Neural crest cell (in vitro differentiated cells): ENCODE measurements at places on chromosomes 11 and 22. TPM values are rescaled to one million over a fixed set of nuclear protein-coding genes. Genes with fewer than 3 reads are reported as not detected.

Gene MRPL11
- 91.4 and 92.7 TPM in 2 replicates for total RNA-seq

Gene OR8A1
- total RNA-seq = not detected in 2 replicates

Gene OR52E8
- not detected in 2 replicates for total RNA-seq

DNA sequence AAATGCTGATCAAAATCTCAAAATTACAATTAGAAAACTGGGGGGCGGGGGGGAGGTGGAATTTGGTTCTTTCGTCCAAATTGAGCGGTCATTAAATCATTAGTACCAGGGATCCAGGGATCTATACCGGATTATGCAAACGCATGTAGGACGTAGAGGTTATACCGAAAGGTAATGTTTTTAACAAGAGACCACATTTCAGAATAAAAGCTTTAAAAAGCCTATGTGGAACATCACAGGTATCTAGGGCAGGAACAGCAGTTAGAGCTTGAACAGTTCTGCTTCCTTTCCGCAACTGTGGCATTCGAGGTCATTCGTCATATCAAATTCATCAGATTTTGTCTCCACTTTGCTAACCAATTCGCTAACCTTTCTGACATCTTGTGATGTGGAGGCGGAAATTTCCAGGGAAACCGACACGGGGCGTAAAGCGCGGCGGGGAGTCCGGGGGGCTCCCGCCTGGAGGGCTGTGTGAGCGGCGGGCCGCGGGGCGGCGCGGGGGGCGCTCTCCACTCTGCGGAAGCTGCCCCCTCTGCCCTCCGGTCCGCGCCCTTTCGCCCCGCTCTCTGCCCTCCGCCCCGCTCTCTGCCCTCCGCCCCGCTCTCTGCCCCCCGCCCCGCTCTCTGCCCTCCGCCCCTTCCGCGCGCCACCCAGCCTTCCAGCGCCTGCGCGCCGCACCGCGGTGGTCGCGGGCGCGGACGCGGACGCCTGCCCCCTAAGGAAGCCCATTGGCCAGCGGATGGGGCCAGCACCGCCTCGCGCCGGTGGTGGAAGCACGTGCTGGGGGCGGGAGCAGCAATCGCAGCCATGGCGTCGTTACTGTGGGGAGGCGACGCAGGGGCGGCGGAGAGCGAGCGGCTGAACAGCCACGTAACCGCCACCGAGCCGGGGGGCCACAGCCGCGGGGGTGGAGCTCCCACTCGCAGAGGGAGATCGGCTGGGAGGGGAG lies at the start of gene DDX25:
TSS of gene DDX25 (plus strand) at position 798 of the 949 bp plus-strand sequence. CDS start at position 808, 10 bp downstream.
- H3K4me3 ChIP-seq = peak within 1 kb of the TSS; percentile 98
- H3K36me3 ChIP-seq = peaks cover 8% of the 10 kb centered on the region
- H3K27ac ChIP-seq = no peak within 1 kb of the TSS

DNA sequence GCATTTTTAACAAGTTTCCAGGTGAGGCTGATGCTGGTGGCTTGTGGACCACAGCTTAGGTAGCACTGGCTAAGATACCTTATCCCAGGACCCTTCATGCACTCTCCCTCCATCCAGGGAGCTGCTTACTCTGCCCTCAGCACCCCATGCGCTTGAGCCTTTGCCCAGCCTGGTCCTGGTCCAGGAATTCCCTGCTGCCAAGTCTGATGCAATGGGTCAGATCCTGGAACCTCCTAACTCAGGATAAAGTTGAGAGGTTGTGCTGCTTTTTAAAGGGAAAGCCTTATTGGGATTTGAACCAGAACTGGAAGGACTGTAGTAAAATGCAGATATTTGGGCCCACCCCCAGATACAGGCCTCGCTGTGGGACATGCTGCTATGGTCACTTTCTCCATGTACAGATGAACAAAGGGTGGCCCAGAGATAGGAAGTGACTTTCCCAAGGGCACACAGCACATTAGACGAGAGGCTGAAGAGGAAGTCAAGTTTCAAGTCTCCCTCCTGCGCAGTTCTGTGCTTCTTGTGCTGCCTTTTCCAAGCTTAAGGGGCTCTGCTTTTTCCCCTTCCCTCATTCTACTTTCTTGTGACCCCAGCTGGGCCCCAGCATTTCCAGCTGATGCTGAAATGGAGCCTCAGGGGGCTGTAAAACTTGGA lies 824 bp upstream of the LGALS12 start:
- no peaks in the 10 kb centered on the region for H3K27me3 ChIP-seq
- H3K4me3 ChIP-seq = no peak overlapping the region
- H3K36me3 ChIP-seq = peaks cover 5% of the 10 kb centered on the region
- DNase-seq = no peak
- no peaks in the 10 kb centered on the region for H3K4me1 ChIP-seq

- H3K27me3 ChIP-seq = no peaks in the 10 kb centered on the region
- peaks cover 21% of the 10 kb centered on the region for H3K36me3 ChIP-seq
- no peak overlapping the region for H3K27ac ChIP-seq
Observed at GRCh38 chr11:73980001-73980961, 2.4 kb downstream of the UCP2 start.

DNA sequence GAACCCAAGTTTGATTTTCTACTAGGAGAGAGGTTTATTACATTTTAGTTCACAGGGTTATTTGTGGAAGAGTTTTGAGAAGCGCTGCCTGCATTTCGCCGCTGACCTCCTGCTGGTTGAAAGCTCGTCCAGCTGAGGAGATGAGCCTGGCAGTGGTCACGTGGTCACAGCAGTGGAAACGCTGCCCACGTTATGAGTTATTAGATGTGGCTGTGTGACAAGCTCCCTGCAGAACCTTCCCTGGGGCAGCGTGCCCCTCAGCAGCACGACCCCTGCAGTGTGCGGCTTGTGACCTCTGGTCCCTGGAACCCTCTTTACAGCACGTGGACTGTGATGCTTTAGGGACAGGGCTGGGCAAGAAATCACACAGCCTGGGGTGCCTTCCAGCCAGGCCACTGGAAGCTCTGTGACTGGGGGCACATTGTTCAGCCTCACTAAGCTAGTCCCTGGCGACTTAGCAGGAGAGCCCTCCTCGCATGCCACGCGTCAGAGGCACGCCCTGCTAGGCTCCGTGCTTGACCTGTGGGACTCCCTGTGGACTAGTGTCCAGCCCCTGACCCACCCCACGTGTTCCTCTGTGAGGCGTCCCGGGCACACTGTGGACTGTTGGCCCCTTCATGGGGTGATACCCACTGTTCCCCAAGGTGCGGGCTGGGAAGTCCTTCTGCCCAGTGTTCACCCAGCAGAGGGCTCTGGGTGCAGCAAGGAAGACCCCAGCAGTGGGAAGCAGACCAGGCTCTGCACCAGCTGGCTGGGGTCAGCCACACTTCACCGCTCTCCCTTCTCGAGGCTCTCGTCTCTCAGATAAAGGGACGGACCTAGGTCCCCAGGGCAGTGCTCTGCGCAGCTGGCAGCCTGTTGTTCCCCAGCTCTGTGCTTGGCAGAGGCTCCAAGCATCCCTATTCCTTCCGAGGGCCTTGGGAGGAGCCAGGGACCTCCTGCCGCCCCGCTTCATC lies 349.5 kb downstream of the TBC1D22A start:
- DNase-seq = no peak
- H3K4me3 ChIP-seq = no peak overlapping the region
- H3K27me3 ChIP-seq = no peaks in the 10 kb centered on the region

DNA sequence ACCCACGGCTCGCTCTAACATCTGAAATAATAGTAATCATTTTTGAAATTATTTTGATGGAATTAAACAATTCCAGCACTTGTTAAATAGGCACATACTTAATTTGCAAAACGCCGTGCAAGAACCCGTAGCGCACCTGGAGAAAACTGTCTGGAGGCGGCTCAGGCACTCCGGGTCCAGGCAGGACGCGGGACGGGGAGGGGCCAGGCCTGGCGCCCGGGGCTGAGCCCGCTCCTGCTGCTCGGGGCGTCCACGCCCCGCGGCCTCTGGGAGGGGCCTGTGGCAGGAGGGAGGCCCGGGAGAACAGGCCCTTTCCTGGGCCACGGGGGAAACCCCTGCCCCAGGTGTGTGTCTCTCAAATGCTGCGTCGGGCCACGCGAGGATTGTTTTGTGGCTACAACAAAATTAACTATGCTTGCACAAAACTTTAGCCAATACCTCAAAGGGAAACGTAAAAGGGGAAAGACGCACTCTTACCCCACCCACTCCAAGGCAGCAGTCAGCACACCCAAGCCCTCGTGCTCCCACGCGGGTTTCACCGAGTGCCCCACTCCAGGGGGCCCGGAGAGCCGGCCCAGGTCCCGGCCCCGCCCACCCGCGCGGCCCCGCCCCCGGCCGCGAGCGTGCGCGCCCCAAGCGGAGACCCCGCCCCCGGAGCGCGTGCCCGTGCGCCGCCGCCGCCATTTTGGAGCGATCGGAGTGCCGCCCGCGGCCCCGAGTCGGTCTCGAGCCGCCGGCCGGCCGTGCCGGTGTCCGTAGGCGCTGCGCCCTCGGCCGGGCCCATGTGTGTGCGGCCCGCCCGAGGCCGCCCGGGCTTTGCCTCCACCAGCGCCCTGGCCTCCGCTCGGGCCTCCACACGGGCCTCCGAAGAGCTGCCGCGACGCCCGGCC lies at the start of gene PPP6R2:
TSS of gene PPP6R2 (plus strand) at position 677 of the 890 bp plus-strand sequence. CDS start 50,582 bp downstream, outside the sequence.
- peak within 1 kb of the TSS; percentile 78 for H3K27ac ChIP-seq
- no peaks in the 10 kb centered on the region for H3K27me3 ChIP-seq
- no peaks in the 10 kb centered on the region for H3K36me3 ChIP-seq
- peak; percentile 85 for DNase-seq

- no peaks in the 10 kb centered on the region for H3K36me3 ChIP-seq
- H3K27ac ChIP-seq = peak overlapping the region; percentile 90
- no peaks in the 10 kb centered on the region for H3K27me3 ChIP-seq
- no peak for DNase-seq
- peaks cover 35% of the 10 kb centered on the region for H3K4me1 ChIP-seq
Observed at GRCh38 chr11:70872955-70873735, 379.2 kb downstream of the SHANK2 start.

DNA sequence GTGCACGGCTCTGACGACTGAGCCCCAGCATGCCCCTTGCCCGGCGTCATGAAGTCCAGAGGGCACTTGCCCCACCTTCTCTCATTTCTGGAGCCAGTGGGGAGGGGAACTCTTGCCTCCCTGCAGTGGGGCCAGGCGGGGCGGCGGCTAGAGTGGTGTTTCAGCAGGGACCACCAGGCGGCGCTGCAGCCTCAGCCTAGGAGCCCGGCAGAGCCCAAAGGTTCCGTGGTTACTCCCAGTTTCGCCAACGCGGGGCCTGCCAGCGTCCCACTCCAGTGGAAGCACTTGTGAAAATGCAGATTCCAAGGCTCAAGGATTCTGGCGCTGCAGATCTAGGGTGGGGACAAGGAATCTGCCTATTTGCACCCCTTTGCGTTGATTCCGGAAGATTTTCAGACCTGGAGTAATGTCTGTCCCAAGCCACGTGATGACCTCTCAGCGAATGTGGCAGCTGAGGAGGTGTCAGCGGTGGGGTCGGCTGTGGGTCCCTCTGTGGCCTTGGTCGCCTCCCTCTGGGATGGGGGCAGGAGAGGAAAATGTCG lies 55.7 kb downstream of the CD82 start:
- peak; percentile 90 for DNase-seq
- peak overlapping the region; percentile 57 for H3K27ac ChIP-seq
- H3K4me1 ChIP-seq = peaks cover 28% of the 10 kb centered on the region
- no peaks in the 10 kb centered on the region for H3K36me3 ChIP-seq
- H3K27me3 ChIP-seq = no peaks in the 10 kb centered on the region

GRCh38 chr11:10107497-10107896 lies 186.5 kb downstream of the SBF2 start:
- H3K4me3 ChIP-seq = no peak overlapping the region
- H3K27ac ChIP-seq = no peak overlapping the region
- H3K27me3 ChIP-seq = no peaks in the 10 kb centered on the region
- H3K4me1 ChIP-seq = peaks cover 10% of the 10 kb centered on the region
- no peaks in the 10 kb centered on the region for H3K36me3 ChIP-seq

DNA sequence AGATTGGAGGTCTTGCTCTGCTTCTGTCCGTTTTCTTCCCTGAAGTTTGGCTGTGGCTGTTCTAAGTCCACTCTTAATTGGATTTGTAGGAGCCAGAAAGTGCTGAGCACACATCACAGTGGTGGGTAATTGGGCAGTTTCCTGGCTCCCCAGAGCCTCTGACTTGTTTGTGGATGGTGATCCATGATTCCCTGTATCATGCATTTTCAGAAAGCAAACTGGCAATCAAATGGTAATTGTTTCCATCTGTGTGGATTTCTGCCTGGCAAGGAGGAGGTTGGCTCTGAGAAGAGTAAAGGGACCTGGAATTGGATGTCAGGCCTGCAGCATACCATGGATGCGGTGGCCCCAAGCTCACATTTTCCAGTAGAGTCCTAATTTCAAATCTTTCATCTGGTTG lies 49.5 kb downstream of the PPFIBP2 start:
- no peaks in the 10 kb centered on the region for H3K27me3 ChIP-seq
- H3K36me3 ChIP-seq = no peaks in the 10 kb centered on the region
- no peak for DNase-seq
- peaks cover 5% of the 10 kb centered on the region for H3K4me1 ChIP-seq
- no peak overlapping the region for H3K27ac ChIP-seq

GRCh38 chr11:119624102-119624615 lies 104.8 kb downstream of the NECTIN1 start:
- H3K4me3 ChIP-seq = no peak overlapping the region
- no peak overlapping the region for H3K27ac ChIP-seq
- DNase-seq = no peak

DNA sequence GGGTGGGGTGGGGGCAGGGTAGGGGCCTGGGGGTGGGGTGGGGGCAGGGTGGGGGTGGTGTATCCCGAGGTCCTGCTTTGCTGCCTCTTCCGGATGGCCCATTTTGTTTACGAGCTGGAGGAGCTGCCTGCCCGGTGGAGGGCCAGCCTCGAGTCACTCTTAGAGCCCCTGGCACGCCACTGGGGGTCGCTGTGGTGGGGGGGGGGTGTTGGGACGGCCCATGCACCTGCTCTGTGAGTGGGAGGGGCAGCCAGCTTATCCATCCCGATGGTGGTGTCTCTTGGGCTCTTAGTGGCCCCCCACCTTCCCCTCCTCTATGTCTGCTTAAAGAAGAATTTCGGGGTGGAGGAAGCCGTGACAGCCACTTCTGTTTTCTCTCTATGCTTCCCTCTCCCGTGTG lies 24.6 kb downstream of the MRGPRD start:
- no peak overlapping the region for H3K27ac ChIP-seq
- H3K36me3 ChIP-seq = no peaks in the 10 kb centered on the region
- H3K4me3 ChIP-seq = no peak overlapping the region
- H3K4me1 ChIP-seq = peaks cover 4% of the 10 kb centered on the region
- DNase-seq = peak; percentile 23
